AG04449 (cell line): ENCODE measurements at places on chromosomes 3 and 15.
A peak's percentile ranks its signal among the peaks of the same experiment; 100 is the strongest.

GRCh38 chr3:155548195-155548594 is 196.7 kb downstream of the PLCH1 start:
- DNase-seq, result no peak

DNA sequence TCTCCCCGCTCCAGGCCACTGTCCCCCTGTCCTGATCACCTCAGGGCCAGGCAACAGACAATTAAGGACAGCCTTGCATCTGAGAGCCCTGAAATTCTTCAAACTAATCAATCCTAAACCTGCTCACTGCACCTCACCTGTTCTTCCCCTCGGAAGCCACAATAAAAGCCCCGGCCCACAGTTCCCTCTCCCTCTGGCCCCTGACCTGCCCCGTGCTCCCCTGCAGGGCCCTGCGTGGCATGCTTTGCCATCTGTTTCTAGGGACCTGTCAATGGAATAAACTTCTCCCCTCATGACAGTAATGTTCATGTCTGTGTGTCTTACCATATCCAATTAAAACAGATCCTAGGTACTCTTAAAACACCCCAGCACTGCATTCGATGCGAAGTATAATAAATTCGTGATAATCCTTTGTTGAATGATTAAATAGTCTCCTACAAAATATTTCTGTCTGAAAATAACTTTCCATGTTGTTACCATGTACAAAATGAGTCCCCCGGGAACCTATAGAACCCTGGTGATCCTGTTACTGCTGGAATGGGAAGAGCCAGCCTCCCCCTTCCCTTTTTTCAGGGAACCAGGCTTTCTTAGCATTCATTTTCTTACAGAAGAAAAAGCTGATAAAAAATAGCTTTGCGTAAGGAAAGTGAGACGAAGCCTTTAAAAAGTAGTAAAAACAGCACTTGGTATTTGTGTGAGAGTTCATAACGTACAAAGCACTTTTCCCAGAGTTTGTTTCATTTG is 59.0 kb downstream of the ABTB1 start:
- no peak for DNase-seq

DNA sequence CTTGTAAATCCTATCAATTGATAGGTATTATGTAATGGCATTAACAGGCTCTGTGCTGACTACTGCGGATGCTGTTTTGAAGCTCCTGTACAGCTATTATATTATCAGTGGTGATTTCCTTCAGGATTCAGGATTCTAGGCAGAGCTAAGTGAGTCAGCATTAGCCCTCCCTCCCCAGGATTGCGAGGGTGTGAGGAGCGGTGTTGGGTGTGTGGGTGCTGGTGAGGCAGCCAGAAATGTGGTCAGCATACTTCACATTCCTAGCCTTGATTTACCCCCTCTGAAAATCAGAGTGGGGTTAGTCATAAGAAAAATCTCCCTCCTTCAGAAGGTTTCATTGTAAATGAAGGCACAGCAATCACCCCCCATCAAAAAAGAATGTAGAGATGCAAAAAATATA is 72.5 kb downstream of the SNTN start:
- DNase-seq, result peak; percentile 85

DNA sequence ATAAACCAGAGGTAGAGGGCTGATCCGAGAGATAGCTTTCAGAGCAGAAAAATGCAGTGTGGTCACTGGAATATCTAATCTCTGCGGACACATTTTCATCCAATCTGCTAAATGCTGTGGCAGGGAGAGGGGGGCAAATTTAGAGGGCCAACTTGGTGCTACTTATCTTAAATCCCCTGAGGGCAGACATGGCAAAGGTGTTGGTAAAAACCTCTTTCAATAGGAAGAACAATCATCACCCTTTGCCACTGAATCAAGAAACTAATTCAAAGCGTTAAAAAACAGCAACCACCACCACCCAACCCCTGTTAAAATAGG is 152.9 kb downstream of the MECOM start:
- DNase-seq, result no peak

GRCh38 chr3:128319741-128320141 is 146.9 kb downstream of the DNAJB8 start:
- DNase-seq, result no peak

GRCh38 chr15:88741671-88742070 is 61.6 kb upstream of the ACAN start:
- no peak for DNase-seq

GRCh38 chr15:59887211-59887610 is 116.9 kb upstream of the FOXB1 start:
- DNase-seq, result no peak

DNA sequence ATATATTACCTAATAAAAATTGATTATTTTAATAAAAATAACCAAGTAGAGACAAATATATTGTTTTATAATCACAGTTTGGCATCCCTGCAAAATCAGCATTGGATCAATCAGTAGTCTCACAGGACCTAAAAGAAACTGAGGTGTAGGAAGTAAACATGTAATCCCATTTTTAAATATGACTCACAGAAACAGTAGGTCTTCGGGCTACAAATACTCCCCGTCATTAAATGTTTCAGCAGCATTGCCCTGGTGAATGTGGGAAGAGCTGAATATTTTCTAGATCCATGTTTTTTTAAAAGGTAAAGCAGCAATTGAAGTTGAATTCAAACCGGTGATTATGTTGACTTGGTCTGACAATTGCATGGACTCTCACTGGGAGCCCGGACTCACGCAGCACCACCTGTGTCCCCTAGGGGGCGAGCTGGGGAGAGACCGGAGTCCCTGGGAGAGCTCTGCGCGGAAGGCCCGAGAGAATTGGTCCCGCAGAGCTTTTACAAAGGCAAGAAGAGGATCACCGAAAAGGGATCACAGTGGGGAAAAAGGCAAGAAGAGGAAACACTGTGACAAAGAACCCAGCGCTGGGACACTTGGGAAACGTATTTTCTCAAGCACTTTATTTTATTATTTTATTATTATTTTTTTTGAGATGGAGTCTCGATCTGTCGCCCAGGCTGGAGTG is 17.2 kb upstream of the USP3 start:
- no peak for DNase-seq

DNA sequence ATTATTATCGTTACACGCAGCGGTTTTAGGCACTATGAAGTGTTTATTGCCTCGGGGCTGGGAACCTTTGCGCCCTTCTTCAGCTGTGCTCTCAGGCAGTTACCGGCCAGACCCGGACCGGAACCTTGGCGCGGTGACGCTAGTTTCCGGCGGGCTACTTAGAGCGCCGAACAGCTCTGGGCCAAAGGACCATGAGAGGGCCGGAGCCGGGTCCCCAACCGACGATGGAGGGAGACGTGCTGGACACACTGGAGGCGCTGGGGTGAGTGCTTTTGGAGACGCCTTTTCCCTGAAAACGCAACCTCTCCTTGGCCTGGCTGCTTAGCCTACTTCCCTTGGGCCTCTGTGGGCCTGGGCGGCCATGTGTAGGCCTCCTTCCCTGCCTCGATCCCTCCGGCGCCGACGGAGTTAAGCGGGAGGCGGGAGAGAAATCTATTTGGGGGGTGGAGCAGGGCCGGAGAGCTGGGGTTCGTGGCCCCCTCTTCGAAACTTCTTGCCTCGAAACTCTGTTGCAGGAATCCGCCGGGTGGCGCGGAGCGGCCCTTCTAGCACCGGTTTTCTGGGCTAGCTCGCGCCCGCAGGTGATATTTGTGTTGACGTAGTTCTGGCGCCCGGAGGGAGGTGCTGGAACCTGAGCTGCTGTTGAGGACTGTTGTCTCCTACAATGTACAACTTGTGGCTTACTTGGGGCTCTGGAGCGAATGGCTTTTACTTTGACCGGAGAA is at the start of gene FAM98B:
Gene FAM98B (plus strand): TSS at position 157 of the 725 bp plus-strand sequence. CDS start 35 bp downstream, at position 192.
- DNase-seq, result no peak

- DNase-seq, result no peak
Observed at GRCh38 chr3:25474052-25474451, 46.0 kb downstream of the RARB start.

DNA sequence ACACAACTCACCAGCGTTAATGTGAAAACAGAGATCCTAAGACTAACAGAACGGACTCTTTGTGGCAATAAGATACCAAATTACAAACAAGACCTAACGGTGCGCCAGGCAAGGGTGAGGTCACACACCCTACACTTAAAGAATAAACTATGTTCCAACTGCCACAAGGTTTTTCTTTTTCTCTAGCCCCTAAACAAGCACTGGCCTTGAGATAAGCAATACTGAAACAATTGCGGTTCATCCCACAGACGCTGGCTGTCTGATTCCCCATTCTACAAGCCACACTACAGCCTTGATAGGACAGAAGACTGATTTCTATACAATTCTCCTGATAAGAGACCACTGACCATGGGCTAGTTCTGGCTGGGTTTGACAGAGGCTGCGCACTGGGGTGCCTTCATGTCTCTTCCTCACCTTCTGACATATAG is 20.5 kb upstream of the LIMD1 start:
- DNase-seq, result no peak

DNA sequence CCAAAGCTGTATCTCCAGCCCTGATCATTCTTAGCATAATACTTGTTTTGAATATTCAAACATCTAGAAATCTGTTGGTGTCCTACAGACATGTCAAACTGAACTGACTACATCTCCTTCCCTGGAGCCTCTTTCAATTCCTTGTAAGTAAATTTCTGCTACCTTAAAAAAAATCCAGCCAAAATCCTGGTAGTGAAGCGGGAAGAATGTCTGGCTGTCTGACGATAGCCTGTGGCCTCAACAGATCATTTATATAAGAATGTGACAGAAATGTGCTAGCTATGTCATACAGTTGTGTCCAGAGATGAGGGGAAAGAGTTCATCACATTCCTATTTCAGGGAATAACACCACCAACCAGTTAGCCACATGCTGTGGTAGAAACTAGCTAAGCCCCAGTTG is 18.6 kb upstream of the TM6SF1 start:
- DNase-seq, result no peak

- DNase-seq, result no peak
Observed at GRCh38 chr15:62999923-63000561, 42.5 kb upstream of the TPM1 start.

DNA sequence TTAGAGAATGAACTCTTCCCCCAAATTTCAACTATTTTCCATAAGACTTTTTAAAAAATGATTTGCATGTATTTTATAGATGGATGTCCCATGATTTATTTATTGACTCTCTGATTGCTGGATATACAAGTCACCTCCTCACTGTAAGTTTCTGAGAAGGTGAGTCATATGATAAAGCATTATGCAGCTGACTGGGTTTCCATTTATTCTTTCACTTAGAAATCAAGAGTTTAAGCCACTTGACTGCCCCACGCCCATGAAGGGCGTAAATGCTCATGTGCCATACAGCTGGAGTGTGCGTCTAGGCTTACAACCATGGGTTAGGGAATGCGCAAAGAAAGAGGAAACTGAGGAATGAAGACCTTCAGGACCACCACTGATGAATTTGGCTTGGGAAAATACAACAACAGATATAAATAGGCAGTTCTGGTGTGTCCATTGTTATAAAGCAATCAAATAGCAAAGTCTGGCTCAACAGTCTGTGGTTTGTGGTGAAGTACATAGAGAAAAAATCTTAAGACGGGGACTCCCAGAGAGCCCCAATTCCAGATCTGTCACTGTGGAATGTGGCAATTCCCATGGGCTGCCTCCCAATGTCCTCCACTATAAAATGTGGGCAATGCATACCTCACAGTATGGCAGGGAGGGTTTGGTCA is 20.3 kb downstream of the SLCO2A1 start:
- DNase-seq, result no peak

DNA sequence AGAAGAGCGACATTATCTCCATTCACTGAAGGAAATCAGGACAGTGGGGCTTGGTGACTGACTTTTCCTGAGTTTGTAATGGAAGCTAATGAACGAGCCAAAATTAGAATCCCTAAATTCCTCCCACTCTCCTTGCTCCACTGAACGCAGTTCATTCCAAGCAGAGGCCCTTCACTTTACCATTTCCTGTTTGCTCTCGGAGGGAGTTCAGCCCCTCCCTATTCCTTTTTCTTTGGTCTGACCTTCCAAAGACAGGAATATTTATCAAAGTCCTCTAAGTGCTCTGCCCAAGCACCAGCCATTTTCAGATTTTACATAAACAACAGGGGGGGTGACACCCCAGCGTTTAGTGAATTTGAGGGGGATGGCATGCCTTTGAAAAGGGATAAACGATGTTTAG is 24.0 kb upstream of the PTPRG start:
- no peak for DNase-seq

- no peak for DNase-seq
Observed at GRCh38 chr3:18422972-18423371, 2.2 kb downstream of the SATB1 start.

- no peak for DNase-seq
Observed at GRCh38 chr3:173876476-173876875, 478.9 kb downstream of the NLGN1 start.

DNA sequence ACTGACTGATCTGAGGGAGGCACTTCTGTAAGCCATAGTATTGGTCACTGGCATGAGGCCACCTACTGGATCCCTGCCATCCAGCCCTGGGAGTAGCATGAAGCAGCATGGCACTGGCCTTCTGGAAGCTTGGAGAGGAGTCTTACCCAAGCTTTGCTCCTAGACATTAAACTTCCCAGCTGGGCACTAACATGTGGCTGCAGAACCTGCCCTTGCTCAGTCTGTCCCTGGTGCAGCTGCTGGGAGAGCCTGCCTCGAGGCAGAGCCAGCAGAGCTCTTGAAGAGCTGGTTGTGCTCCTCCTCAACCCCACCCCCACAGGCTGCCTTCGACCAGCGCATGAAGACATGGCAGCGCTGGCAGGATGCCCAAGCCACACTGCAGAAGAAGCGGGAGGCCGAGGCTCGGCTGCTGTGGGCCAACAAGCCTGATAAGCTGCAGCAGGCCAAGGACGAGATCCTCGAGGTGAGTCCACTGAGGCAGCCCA is 17.1 kb upstream of the SNX22 start:
- DNase-seq, result no peak

DNA sequence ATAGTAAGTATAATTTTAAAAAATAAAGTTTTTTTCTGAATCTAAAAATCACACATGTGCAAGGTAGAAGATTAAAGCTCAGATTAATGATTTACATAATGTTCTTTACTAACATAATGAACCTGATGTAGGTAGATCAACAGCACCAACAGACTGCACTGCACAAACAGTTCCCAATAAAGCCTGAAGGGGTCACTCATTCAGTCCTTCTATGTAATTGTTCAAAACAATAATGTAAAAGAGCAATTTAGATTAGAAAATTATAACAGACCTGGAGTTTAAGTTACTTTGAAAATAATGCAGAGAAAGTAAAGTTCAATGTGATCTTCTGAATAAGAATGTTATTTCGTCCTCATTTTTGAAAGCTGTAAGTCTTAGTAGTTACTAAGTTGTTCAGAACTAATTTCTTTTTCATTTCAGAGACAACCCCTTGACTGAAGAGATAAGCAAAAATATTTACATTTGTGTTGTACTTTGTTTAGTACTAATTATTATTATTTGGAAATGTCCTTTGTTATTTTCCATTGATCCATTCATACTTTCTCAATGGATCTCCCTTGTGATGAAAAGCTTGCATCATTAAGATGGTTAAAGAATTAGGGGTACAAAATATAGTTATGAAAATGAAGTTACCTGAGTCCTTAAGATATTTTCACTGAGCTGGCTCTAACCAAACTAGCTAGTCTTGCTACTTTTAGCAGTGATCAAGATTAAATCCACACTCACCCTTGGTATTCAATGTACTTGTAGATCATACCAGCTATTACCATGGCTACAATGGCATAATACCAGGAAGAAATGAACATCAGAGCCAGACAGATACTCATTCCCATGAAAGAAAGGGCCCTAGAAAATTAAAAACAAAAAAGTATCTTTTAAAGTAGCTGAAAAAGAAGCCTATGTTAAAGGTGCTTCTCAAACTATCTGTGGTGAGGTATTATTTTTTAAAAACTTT is 16.8 kb downstream of the EMC4 start:
- DNase-seq, result no peak

- DNase-seq, result peak; percentile 42
Observed at GRCh38 chr3:5058471-5058951, 63.6 kb upstream of the ARL8B start.
